NCI-H774 (cell line): ENCODE measurements at places on chromosomes 7 and 10.
A peak's percentile ranks its signal among the peaks of the same experiment; 100 is the strongest.

DNA sequence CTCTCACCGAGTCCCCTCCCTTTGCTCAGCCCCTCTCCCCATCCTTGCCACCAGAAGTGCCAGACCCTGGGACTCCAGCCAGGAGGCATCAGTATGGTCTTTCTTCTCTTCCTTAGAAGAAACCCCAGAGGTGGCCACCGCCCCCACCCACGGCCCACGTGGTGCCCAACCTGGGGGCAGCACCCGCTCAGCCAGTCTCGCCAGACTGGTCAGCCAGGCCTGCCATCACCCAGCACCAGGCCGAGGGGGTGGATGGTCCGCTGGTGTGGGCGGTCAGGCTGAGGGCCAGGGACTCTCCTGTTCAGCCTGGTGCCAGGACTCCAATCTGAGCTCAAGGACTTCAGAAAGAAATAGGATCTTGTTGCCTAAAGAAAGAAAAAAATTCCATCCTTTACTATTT, 5.8 kb upstream of the CLDN4 start:
- no peak for DNase-seq

GRCh38 chr7:156091519-156092080, 279.3 kb upstream of the SHH start:
- DNase-seq, result no peak

GRCh38 chr7:9796241-9796640, 1177.4 kb upstream of the PHF14 start:
- DNase-seq, result no peak

DNA sequence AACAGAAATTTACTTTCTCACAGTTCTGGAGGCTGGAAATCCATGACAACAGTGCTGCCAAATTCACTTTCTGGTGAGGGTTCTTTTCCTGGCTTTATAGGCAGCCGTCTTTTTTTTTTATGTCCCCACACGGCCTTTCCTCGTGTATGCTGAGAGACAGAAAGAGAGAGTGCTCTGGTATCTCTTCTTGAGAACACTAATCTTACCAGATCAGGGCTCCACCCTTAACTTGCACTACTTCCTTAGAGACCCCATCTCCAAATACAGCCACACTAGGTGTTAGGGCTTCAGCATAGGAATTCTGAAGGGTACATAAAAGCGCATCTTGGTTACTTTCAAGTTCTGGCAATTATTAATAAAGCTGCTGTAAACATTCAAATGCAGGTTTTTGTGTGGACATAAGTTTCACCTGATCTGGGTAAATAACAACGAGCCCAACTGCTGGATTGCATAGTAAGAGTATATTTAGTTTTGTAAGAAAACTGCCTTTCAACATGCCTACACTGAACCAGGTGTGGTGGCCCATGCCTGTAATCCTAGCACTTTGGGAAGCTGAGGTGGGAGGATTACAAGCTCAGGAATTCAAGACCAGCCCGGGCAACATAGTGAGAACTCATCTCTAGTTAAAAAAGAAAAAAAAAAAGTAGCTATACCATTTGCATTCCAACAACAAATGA, 8.2 kb upstream of the C1GALT1 start:
- no peak for DNase-seq

DNA sequence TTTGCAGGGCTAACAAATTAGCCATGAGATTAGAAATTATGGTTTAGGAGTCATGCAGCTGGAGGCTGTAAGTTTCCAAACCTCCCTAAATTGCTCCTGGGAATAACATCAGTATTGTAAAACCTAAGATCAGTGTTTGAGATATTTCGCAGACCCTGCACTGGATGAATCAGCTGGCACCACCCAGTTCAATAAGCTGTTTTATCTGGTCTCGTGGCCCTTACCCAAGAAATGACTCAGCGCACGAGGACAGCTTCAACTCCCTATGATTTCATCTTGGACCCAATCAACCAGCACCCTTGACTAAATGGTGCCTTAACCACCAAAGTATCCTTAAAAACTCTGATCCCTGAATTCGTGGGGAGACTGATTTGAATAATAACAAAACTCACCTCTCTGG, 482.0 kb upstream of the PCDH15 start:
- no peak for DNase-seq

GRCh38 chr7:113873554-113874151, 45.2 kb downstream of the PPP1R3A start:
- DNase-seq, result no peak

DNA sequence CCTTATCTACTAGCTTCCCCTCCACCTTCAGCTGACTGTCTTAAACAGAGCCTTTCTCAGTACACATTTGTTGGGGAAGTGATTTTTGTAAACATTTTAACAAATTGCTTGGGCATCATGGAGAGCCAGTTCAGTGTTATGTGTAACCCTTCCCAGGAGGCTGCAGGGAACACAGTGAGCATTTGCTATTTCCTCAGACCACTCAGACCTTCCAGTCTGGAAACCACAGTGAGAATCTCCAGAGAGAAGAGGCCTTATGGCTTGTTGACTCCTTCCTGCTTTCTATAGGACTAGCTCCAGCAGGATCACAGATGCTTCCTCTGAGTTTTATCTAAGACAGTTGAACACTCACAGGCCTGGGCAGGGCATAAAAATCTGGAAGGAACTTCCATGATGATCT, 409.8 kb upstream of the NPVF start:
- no peak for DNase-seq

- no peak for DNase-seq
These were observed 30.1 kb upstream of the PTPRN2 start for GRCh38 chr7:158617737-158618128.

GRCh38 chr10:42553064-42553407, 85.3 kb downstream of the ZNF33B start:
- DNase-seq, result no peak

GRCh38 chr7:44288811-44289340, 36.5 kb downstream of the CAMK2B start:
- no peak for DNase-seq

- DNase-seq, result no peak
These were observed 27.3 kb upstream of the MACC1 start for GRCh38 chr7:20244334-20245120.

DNA sequence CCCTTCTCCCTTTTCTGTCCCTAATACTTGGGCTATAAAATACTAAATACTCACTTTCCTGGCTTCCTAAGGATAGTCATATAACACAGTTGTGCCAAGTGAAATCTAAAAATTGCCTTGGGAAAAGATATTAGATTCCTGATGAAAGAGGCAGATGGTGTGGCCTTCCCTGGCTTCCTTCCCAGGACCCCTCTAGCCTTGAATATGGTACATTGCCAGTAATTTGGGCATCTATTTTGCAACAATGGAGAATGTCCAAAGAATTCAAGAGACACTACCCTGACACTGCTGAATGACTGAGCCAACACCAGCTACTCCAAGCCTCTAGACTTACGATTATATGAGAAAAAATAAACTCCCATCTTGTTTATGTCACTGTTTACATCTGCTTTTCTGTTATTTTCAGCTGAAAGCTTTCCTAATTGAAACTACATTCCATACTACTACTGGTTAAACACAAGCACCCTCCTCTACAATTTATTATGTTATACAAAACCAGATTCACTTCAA, 17.9 kb downstream of the COPG2 start:
- DNase-seq, result no peak

GRCh38 chr10:96585736-96586418, 935 bp downstream of the TM9SF3 start:
- no peak for DNase-seq

DNA sequence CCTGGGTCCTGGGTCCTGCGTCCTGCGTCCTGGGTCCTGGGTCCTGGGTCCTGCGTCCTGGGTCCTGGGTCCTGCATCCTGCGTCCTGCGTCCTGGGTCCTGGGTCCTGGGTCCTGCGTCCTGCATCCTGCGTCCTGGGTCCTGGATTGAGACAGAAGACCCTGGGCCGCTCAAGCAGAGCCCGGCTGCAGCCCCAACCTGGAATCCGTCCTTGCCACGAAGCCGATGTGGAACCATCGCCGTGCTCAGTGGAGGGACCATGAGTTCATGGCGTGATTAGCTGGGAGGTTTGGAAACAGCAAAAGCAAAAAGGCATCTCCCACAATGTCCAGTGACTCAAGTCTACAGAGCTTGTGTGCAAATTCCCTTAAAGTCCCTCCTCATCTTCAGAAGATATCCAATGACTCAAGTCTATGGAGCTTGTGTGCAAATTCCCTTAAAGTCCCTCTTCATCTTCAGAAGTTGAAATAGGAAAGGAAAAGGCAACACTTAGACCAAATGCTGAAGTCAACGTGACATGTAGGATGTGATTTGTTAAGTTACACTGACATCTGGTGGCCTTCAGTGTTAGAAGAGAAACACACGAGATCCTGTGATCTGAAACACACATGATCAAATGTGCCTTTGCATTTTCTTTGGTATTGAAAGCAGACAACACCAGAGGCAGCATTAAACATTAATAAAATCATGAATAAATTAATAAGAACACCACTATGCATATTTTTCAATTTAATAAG, 179.9 kb downstream of the PTPRN2 start:
- DNase-seq, result peak; percentile 28

- no peak for DNase-seq
These were observed 118.5 kb downstream of the ITGB8 start for GRCh38 chr7:20449176-20449575.

DNA sequence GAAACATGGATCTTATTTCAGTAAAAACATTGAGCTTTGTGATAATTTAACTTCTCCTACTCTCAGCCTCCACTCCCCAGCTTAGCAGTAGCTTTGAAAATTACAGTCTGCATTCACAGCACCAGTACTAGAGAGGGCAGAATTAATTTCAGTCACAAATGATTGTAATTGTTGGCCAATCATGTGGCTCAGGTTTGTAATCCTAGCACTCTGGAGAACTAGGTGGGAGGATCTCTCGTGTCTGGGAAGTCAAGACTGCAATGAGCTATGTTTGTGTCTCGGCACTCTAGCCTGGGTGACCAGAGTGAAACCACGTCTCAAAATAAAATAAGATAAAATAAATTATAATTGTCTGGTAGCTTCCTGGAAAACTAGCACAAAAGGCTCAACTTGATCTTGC, 620.9 kb downstream of the TNS3 start:
- DNase-seq, result no peak

DNA sequence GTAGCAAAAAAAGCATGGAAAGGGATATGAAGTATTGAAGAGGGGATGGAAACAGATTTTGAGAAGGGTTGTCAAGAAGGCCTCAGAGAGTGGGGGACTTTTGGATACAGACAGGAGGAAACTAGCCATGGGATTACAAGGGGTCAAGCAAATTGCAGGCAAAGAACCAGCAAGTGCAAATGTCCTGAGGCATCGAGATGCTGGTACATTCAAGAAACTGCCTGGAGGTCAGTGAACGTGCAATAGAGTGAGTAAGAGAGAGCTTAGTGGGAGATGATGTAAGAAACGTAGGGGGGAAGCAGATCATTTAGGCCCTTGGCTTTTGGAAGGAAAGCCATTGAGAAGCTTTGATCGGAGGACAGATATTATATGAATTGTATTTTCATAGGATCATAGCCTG, 227.4 kb upstream of the AGK start:
- no peak for DNase-seq

DNA sequence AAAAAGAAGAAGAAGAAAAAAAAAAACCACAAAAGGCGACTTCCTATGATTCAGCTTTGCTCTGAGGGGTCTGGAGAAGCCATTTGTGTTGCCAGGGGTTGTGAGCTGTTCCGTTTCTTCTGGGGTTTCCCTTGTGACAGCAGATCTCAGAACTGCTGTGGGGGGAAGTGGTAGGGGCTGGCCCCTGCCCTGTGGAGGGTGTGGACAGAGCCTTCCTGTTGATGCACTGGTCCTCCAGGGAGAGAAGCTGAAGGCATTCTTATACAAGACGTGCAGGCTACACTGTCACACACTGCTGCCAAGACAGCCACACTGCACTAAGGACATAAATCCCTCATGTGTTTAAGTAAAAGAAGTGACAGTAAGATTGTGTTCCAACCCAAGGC, 17.3 kb upstream of the CSGALNACT2 start:
- no peak for DNase-seq
